Occipital lobe (tissue), 3 donors: ENCODE measurements at places on chromosomes 3 and 15. TPM values are rescaled to one million over a fixed set of nuclear protein-coding genes. Genes with fewer than 3 reads are reported as not detected.

- DNase-seq: no peak
Measured at GRCh38 chr3:185979721-185980121, 41.9 kb upstream of the TRA2B start.

DNA sequence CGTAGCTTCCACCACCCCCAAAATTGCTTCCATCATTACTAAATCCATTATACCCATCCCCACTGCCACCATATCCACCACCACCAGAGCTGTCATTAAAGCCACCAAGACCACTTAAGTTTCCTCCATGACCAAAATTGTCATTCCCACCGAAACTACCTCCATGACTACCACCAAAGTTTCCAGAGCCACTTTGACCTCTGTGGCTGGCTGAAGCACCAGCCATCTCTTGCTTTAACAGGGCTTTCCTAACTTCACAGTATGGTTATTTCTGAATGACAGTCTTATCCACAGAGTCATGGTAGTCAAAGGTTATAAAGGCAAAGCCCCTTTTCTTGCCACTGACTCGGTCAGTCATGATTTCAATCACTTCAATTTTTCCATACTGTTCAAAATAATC, 24.3 kb upstream of the DENND4A start:
- DNase-seq: no peak

GRCh38 chr3:15051531-15051930, 13.6 kb downstream of the MRPS25 start:
- DNase-seq: no peak

- no peak for DNase-seq
Measured at GRCh38 chr15:43469867-43470266, 23.1 kb downstream of the TP53BP1 start.

DNA sequence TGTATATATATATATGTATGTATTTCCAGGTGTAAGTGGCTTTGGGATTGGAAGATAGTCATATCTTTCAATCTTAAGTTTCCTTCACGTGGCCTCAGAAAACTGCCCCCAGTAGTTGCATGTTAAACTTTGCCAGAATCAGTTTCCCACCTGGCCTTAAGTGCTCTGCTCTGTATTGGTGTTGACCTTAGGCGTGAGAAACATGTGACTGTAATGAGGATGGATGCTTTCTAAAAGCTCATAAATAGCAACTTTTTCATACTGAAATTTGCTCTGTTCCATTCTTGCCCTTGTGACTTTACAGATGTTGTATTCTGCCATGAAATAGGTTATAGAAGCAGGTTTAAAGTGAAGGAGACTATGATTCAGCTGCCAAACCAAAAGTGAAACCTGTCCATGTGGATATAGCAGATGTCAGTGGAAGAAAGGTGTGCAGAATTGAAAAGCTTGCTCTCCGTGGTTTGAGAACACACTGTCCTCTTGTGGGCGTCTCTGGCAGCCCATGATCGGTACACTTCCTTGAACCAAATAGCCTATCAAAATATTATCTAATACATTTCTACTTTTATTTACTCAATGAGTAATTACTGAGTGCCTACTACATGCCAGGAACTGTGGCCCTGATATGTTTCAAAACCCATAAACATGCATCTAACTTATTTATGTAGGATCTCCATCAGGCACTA, 15.8 kb downstream of the SCG5 start:
- no peak for DNase-seq

- peak; percentile 72 for DNase-seq
Measured at GRCh38 chr3:126180477-126181397, at the start of gene ALDH1L1. Gene ALDH1L1 (minus strand): TSS chr3:126180586. CDS start chr3:126160979, 19,607 bp downstream.

- DNase-seq: no peak
Measured at GRCh38 chr3:28612232-28612631, 263.6 kb upstream of the AZI2 start.

DNA sequence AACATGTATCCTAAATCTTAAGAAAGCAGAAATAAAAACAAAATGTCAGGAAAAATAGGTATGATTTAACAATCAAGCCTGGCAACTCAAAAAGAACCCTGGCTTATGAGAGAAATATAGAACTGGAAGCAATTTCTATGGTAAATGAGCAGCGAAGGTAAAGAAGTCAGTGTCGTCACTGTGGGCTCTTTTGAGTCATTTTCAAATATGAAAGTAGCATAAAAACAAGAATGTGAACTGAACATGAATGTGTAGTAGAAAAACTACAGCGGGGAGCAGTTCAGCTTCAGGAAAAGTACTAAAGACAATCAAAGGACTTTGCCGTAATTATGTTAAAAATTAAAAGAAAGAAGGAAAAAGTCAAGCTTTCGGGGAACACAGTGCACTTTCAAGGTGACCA, 17.5 kb downstream of the LSG1 start:
- no peak for DNase-seq

DNA sequence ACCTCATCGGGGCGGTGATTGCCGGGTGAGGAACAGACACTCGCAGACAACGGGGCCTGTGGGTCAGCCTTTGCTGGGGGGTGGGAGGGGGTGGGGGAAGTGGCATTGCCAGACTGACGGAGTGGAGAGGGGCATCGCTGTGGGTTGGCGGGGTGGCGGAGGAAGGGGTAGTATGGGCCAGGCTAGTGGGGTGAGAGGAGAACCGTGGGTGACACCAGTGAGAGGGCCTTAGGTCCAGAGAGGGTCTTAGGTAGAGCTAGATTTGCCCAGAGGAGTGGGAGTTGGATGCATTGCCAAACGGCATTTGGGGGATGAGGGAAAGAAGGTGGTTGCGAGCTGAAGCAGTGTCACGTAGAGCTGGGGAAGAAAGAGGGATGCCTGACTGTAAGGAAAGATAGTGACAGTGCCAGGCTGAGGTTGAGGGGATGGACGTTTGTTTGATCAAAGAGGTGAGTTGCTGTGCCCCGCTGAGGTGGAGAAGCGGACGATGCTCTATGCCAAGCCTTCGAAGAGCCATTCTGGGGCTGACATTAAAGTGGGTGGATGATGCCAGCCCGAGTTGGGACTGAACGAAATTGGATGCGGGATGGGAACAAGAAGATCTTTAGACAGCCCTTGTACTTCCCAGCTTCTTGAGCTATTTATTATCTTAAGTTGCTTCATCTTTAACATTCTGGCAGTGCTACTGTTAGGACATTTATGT, 572 bp downstream of the DNAJB11 start:
- no peak for DNase-seq

DNA sequence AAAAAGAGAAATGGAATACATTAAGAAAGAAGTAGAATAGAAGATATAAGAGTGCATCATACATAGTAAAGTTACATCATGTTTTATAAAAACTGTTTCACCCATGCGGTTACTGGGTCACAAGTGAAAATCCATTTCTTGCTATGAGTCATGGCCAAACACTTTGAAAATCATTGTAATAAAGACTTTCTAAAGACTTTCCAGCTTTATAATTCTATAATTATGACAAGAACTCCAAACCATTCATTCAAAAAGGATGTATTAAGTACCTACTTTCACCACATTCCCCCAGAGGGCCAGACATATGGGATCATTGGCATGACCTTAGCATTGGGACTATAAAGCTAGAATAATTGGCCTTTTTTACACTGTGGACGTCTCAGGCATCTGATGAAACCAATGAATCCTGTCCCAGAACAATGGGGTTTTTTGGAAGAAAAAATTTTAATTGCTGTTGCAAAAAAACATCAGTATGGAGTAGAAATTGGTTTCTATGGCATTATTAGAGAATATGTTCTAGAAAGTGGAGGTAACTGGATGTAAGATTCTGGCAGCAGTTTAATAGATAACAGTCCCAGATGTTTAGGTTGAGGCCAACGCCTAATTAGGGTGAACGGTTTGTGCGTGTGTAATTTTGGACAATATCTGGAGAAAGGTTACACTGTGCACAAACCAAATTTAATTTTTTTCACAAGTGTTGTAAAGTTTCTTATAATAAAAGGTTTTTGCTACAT, 3.3 kb upstream of the SKIC8 start:
- no peak for DNase-seq

DNA sequence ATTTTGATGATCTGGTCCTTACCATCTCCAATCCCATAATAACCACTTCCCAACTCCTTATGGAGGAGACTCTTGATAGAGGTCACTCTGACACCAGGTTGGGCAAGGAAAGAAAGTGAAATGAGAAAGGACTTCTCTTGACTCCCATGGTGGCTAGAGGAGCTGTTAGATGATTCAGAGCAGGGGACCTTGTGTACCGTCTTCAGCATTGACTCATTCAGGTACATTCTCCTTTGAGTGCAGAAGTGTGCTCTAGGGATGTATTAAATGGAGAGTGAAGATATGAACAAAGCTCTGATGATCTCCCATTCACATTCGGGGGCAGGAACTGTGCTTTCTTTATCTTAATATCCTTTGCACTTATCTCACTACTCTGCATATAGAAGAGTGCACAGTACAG, 46.3 kb upstream of the GAP43 start:
- no peak for DNase-seq

DNA sequence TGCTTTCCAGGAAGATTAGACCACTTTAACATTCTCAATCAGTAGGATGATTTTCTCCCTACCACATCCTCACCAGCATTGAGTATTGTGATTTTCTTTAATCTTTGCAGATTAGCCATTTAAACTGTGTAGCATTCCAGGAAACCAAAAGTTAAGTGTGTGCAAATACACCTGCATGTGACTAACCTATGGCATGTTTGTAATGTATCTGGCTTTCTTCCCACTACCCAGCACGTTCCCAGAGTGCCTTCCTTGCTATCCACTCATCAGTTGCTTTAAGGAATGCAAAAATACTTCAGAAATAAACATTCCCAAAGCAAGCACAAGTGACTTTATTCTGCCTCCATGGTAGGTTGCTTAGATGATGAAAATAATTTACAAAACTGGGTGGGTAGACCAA, 74.2 kb downstream of the ATG7 start:
- no peak for DNase-seq

DNA sequence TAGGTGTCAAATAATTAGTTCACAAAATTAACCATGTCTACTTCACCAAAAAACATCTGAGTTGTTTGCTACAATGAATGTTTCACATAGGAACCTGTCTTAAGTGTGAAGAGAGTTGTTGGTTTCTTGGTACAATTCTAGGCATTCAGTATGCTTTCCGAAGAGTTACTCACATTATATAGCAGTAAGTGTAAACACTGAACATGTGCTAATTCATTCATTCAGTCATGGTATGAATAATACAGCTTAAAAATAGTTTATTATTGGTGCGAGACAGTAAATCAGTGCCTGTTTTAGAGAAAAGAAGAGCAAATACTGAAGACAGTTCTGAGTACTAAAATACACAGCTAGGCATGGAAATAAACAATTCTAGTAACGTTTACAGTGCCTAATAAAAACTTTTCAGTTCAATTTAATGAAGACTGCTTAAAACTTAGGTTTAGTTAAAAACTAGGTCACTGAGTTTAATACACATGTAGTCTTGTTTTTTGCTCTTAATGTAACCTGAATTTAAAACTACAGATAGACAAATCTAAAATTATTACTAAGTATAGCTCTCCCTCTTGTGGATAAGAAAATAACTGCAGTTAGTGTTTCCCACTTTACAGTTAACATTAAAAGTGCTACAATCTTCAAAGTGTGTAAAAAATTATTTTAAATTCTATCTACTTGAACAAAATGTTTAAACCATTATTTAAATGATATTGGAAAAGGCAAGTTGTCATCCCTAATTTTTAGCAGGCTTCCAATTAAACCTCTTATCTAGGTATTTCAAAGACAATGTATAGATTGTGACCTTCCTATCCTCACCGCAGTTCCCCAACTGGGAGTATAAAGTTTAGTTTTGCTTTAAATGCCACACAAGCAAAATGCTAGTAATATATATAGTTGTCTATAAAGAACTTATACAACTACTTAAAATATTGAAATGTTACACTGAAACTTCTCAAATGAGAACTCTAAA, 20.1 kb upstream of the ZCWPW2 start:
- DNase-seq: no peak

DNA sequence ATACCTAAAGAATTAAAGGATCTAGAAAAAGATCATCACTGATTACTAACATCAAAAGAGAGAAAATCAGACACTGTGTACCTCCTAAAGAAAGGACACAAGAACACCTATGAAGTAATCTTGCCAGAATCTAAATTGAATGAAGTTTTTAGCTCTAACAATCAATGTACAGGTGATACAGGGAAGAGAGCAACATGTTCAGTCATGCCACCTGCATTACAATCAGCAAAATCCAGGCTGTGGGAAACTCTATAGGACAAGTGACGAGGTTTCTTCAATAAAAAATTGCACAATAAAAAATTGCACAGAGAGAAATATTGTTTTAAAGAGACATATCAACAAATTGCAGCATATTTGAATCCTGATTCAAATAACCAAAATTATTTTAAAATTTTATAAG, 93.3 kb downstream of the SEMA5B start:
- DNase-seq: no peak

DNA sequence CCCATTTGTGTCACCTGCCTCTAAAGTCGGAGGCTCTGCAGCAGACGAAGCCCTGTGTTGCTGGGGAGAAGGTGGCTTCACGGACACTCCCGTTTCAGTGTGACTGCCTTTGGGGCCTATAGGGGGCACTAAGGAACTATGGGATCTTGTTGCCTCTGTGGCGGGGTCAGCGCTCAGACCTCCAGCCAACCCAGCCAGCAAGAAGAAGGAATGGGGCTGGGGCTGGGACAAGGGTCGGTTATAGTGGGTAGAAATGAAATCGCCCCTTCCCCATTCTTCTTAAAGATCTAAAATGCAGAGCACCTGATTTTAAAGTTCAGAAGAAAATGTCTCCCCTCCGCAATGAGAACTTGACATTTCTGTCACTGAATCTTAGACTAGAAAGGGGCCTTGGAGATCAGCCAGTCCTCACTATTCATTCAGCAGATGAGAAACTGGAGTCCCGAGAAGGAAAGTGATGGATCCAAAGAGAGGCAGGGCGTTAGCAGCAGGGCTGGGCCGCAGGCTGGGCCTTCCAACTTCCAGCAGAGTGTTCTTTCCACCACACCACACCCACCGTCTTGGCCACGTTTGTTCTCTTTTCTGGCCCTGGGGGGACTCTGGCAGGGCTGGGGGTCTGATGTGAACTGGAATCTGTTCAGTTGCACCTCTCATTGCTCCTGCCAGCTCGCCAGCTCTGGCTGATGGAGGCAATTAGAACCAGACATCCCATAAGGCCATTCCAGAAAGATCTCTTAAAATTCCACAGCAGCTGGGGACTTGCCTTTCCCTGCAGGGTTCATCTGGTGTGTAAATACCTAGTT, 195.4 kb downstream of the OPA1 start:
- peak; percentile 10 for DNase-seq

GRCh38 chr3:72317491-72317890, 530.8 kb downstream of the SHQ1 start:
- DNase-seq: no peak

GRCh38 chr3:115381573-115381912, 234.5 kb upstream of the ZBTB20 start:
- DNase-seq: peak; percentile 72

GRCh38 chr3:132435911-132436425, 18.7 kb downstream of the DNAJC13 start:
- DNase-seq: no peak

- DNase-seq: no peak
Measured at GRCh38 chr15:78004222-78004727, 73.2 kb downstream of the TBC1D2B start.

- no peak for DNase-seq
Measured at GRCh38 chr15:100628746-100629145, 26.4 kb downstream of the ASB7 start.

GRCh38 chr3:188055388-188055787, 98.6 kb upstream of the LPP start:
- DNase-seq: no peak

CDHR4 gene
- total RNA-seq: not detected

ALS2CL gene
- total RNA-seq: 3.9 TPM

ADAMTS9 gene
- 17.3 TPM for total RNA-seq

P3H2 gene
- total RNA-seq: 2.8 TPM

MOBP gene
- total RNA-seq: 0.94 TPM

OR5H15 gene
- total RNA-seq: not detected

CCR5 gene
- total RNA-seq: 0.16 TPM

IDH2 gene
- 65.7 TPM for total RNA-seq

EPHA6 gene
- total RNA-seq: 219 TPM

PLSCR2 gene
- not detected for total RNA-seq
